Ascending aorta (tissue), 2 donors: ENCODE measurements at places on chromosomes 16 and 17.

GRCh38 chr17:73307130-73307529 is 4.7 kb downstream of the CDC42EP4 start:
- no peak for DNase-seq

- no peak for DNase-seq
Measured at GRCh38 chr16:85426806-85427205, 186.3 kb upstream of the GSE1 start.

DNA sequence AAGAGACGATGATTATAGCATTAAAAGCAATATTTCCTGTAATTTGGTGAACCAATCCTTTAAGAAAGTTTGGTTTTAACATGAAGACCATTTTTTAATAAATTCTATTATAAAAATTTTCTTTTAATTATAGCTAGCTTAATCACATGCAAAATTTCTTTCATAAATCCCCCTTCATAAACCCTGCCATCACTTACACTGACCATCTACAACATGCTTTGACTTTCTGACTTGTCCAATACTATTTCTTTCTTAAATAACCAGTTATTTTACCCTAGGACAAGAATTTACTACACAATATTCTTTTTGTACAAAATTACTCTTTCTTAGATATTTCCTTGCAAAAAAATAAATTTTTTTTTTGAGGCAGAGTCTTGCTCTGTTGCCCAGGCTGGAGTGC is 1334.8 kb downstream of the CDH11 start:
- no peak for DNase-seq

DNA sequence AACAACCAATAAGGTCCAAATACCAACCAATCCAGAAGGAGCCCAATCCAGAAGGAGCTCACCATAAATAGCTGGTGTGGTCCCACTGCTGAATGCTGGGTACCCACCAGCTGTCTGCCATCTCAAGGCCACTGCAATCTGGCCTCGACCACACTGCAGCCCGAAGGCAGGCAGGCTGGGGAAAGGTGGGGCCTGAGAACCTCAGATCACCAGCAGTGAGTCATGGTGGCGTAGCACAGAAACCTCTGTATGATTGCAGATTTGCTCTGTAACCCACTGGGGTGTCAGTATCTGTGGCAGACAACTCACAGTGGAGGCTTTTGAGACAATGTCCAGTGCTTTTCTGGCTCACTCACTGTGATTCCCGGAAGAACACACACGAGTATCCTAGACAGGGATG is 14.7 kb upstream of the CMTR2 start:
- DNase-seq, result no peak
